ENCODE measurements at places on chromosomes 6 and 20.

DNA sequence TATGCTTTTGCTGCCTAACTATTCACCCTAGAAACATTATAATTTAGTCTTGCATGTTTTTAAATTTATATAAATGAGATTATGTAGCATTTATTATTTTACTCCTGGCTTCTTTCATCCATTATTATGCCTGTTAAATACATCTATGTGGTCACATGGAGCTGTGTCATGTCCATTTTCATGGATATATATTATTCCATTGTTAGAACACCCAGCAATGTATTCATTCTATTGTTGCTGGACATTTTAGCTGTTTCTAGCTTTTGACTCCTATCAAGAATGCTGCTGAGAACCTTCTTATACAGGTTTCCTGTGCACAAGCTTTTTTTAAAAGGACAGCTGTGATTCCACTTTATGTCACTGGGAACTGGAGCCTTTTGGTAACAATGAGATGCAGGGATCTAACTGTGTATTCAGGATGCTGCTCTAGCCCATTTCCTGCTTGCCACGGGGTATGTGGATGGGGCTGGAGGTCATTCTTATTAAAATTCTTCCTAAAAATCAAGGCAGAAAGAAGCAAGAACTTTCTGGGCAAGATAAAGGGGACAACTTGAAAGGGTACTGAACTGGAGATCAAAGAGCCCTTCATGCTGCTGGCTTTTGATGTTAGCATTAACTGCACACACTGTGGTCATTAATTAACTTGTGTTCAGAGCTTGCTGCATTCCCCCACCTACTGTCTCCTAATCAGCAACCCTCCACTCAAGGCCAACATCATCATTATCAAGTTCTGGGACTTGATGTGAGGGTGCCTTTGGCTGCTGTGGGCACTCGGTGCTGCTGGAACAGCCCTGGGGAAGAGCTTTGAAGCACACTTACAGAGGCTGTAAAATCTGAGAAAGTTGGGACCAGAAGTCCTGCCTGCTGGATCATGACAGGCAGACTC lies 96.6 kb upstream of the AKIRIN2 start:
- no peak for DNase-seq

GRCh38 chr6:124798942-124799496 lies 163.2 kb upstream of the RNF217 start:
- no peak for DNase-seq

- no peak for DNase-seq
Observed at GRCh38 chr6:106309766-106310373, 15.7 kb downstream of the ATG5 start.

GRCh38 chr6:100228437-100228833 lies 234.4 kb upstream of the MCHR2 start:
- DNase-seq: no peak

- no peak for DNase-seq
Observed at GRCh38 chr6:81067057-81067456, 685.4 kb downstream of the TENT5A start.

- no peak for DNase-seq
Observed at GRCh38 chr6:7073821-7074525, 33.8 kb upstream of the RREB1 start.

DNA sequence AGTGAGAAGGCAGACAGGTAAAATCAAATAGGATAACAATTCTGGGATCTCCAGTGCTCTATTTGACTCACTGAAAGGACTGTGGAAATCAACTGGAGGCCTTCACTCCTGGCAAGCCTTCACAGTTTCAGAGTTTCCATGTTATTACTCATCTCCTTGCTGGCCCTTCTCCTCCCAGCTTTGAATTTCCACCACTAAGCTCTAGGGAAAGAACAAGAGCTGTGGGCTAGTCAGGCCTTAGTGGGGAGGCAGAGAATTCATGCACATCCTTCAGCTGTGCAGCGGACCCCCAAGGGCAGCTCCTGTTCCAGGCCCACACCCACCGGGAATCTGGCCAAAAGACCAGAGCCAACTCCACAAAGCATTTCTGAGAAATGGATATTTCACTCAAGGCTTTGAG lies 26.0 kb downstream of the MYLIP start:
- no peak for DNase-seq

- no peak for DNase-seq
Observed at GRCh38 chr20:25397096-25397495, 6.5 kb upstream of the ABHD12 start.

GRCh38 chr6:139903411-139904157 lies 529.1 kb upstream of the CITED2 start:
- DNase-seq: no peak

GRCh38 chr6:143063631-143064030 lies 2.9 kb downstream of the AIG1 start:
- DNase-seq: no peak

DNA sequence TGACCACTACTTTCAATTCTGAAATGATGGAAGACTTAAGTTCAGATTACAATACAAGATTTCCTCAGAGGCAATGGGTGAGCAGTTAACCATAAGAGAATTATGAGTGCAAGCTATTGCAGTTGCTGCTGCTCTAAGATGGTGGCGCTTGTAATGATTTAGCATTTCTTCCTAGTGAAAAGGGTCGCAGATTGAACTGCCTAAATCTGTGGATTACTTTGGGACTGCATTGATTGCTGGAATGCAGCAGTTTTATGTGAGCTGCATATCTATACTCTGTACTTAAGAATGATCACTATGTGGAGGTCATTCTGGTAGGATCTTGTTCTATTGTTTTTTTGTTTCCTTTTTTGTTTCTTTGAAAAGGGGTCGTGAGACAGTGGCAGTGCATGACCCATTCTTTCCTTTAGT lies 5.3 kb downstream of the SCAF8 start:
- no peak for DNase-seq

DNA sequence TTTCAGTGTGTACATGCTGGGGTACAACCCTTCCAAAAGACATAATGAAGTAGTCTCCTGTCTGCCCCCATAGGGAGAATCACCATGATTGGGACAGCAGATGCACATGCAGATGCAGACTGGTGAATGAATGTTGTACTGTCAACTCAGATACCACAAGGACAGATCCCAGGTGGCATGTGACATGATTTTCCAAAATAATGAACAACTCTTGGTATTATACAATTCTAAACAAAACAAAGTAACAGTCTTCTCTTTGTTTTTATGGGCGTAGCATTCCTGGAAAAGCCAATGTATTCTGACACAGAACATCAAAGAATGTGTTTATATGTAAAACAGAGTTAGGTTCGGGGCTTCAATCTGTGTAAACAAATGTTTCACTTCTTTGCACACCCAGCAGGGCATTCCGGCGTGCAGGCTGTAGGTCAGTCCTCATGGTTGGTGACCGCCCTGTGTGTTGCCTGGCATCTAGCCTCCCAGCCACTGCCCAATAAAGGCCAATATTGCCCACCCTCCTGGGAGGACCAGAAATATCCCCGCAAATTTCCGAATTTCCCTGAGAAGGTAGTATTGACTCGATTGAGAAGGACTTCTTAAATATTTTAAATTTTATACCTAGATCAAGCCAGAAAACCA lies 127.7 kb downstream of the KLHL32 start:
- DNase-seq: no peak

GRCh38 chr20:34536798-34537394 lies 20.7 kb downstream of the DYNLRB1 start:
- DNase-seq: peak; percentile 32

DNA sequence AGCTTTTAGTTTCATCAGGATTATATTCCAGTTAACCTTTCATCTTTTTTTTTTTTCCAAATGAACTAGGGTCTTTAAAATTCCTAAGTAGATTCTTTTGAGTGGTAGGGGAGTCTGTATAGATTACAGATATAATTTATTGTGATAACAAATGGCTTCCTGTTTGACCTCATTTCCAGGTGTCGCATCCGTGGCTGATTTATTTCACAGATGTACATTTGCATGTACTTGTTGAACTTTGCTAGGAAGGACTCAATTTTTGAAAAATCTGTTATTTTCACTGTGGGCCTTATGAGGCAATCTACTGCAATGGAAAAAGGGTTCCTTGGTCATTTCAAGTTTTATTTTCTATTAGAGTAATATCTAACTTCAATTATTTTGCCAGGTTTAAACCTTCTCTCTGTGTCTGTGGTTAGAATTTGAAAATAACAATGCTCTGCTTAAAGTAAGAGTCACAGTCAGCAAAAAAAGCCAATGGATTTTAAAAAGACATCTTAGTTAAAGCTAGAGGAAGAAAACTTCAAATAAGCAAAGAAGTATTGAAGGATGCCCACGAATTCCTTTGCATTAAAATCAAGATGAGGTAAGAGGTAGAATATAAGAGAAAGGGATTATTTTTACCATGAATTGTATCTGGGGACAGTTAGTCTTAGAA lies 57.9 kb downstream of the SAMD5 start:
- no peak for DNase-seq

DNA sequence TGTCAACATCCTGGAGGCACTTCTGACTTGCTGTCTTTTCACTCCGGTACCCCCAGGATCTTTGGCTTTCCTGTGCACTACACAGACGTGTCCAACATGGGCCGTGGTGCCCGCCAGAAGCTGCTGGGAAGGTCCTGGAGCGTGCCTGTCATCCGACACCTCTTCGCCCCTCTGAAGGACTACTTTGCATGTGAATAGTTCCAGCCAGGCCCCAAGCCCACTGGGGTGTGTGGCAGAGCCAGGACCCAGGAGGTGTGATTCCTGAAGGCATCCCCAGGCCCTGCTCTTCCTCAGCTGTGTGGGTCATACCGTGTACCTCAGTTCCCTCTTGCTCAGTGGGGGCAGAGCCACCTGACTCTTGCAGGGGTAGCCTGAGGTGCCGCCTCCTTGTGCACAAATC lies 12.0 kb upstream of the MAPRE1 start:
- no peak for DNase-seq

Measured in stimulated activated CD4-positive, alpha-beta T cell treated with anti-CD3 and anti-CD28 coated beads, Interleukin-15, amount 100 ng/mL, for 1 hour (primary cell).